ENCODE measurements at places on chromosomes 7 and 10.

- DNase-seq: no peak
Observed at GRCh38 chr10:44047361-44047760, 337.5 kb downstream of the CXCL12 start.

GRCh38 chr10:99880080-99880835 is 97.8 kb downstream of the ABCC2 start:
- DNase-seq: no peak

DNA sequence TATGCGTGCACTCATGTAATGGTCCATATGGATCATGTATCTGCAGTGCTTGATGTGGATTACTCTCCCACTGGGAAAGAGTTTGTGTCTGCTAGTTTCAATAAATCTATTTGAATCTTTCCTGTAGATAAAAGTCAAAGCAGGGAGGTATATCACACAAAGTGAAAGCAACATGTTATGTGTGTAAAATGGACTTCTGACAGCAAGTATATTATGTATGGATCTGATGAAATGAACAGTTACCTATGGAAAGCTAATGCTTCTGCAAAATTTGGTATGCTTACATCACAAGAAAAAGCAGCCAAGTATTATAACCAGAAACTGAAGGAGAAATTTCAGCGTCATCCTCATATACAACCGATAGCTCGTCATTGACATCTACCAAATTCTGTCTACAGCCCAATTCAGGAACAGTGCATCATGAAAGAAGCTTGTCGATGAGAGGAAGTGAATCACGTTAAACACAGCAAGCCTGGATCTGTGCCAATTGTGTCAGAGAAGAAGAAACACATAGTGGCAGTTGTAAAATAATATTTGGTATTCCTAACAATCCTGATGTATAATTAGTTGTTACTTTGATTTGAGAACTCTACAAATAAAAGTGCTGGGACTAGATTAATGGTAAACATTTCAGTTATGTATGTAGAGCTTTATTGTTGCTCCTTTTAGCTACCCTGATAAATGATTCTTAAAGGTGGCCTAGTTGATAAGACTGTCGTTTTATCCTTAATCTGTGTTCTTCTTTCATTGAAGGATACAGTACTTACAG is 14.2 kb upstream of the SYPL1 start:
- no peak for DNase-seq

GRCh38 chr7:25754333-25754732 is 397.7 kb upstream of the NFE2L3 start:
- DNase-seq: no peak

DNA sequence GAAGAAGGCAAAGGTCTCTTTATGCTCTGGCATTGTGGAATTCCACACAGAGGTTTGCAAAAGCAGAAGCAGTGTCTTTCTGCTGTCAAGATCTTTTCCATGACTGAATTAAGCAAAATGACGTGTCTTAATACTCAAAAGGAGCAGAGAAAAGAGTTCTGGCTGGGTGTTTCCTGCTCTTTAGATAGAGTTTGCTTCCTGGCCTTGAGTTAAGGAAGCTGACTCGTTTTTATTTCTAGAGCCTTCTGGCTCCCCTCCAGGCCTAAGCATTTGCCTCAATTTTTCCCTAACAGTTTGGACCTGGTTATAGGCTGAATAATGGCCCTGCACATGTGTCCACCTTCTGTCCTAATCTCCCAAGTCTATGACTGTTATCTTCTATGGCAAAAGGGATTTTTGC is 21.6 kb downstream of the TAS2R41 start:
- DNase-seq: no peak

GRCh38 chr7:6128205-6128604 is 97.0 kb downstream of the ANKRD61 start:
- DNase-seq: no peak

DNA sequence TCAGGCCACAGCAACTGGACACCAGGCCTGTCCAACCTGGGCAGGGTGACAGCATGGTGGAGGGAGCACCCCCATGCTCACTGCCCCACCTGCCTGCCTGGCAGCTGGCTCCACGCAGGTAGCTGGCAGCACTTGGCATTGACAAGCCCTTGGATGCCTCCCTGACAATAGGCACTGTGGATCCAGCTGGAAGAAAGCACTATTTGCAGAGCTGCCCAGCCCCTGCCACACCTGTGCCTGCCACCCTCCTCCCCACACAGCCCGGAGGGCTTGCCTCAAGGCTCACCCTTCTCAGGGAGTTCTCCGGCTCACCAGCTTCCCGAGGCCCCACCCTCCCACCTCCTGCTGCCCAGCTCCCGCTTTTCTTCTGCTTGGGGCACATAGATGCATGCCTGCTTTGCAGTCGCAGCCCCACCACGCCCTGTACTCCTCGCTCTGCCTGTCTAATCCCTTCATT is 160.1 kb downstream of the NEURL1 start:
- DNase-seq: no peak

GRCh38 chr7:147014286-147014955 is 897.8 kb downstream of the CNTNAP2 start:
- DNase-seq: no peak

DNA sequence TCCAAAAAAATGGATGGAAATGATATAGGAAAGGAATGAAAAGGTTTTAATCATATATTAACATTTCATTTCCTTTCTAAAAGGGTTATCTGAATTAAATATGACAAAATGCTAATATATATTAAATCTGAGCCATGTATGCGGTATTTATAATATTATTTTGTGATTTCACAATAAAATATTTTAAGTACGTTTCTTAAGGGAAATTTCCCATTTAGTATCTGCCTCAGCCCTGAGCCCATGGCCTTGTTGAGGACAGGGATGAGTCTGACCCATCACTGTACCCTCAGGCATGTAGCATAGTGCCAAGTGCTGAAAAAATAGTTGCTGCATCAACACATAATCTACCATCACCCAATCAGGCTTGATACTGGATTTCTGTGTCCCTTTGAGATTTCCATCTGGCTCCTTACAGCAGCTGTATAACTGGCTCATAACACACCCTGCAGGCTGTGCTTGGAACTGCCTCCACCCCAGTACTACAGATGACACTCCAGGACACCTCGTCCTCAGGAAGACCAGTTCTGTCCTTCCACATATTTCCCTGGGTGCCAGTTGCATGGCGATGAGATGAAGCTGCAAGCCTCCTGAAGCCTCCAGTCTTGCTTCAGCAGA is 59.4 kb upstream of the ASAH2 start:
- peak; percentile 6 for DNase-seq

- no peak for DNase-seq
Observed at GRCh38 chr7:24129597-24129996, 154.4 kb upstream of the NPY start.

- no peak for DNase-seq
Observed at GRCh38 chr7:113404245-113404644, 285.9 kb upstream of the SMIM30 start.

DNA sequence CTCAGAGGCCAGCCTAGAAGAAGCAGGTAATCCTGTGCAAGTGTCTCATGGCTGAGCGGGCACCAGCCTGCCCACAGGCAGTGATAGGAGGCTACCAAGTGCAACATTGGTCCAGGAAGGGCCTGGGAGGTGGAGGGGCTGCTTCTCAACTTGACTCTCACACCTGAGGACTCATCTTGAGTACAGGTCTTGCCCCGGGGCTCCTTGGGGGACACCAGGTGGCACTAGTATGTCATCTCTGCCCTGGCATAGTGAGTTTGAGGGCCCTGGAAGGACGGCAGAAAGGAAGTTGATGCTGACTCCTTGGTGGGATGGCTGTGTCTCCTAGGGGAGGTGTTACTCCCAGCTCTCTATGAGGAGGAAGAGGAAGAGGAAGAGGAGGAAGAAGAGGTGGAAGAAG is 2.3 kb downstream of the CCDC136 start:
- DNase-seq: no peak

DNA sequence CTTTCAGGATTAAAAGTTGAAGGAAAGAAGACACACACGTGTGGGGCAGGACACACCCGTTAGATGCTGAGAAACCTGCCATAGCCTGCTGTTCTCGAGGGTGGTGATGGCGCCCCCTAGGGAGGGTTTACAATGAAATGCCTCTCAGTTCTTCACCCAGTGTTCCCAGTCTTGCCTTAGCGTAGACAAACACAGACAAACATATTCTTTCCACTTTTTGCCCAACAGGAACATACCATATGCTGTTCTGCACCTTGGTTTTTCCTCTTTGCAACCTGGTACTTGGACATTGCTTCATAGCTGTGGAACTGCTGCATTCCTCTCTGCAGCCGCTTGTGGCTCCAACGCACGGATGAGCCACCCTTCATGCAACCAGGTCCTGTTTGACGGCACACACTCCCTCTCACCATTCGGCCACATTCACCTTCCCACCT is 23.3 kb upstream of the HSPA12A start:
- DNase-seq: no peak

- no peak for DNase-seq
Observed at GRCh38 chr7:36276428-36277248, 113.0 kb upstream of the ANLN start.

DNA sequence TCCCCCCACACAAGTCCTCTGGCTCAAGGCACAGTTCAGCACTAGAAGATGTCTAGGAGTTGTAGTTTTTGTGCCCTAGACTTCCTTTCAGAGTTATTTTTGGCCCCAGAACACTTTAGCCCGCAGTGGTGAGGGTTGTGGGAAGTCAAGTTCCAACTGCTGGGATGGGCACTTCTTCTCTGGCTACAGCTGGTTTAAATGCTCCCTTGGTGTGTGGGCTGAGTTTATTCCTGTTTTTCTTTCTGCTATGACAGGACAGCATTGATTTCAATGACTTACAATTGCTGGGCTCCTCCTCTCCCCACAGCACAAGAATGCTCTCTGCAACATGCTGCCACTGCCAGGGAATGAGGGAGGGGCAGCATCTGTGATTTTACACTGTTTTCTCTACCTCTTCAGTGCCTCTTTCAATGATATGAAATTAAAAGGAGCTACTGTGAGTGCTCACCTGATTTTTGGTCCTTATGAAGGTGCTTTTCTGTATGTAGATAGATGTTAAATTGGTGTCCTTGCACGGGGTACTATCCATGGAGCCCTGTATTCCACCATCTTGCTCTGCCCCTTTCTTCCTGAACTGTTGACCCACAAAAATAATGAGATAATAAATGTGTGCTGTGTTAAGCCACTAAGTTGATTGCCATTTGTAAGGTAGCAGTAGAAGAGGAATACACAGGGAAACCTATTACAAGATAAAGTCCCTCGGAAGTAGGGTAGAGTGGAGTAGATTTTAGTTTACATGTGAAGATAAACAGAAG is 56.3 kb downstream of the SLC13A1 start:
- no peak for DNase-seq

GRCh38 chr10:117553142-117553814 is 10.7 kb downstream of the EMX2 start:
- no peak for DNase-seq

- DNase-seq: no peak
Observed at GRCh38 chr7:130272381-130273080, 5.9 kb downstream of the CPA2 start.

DNA sequence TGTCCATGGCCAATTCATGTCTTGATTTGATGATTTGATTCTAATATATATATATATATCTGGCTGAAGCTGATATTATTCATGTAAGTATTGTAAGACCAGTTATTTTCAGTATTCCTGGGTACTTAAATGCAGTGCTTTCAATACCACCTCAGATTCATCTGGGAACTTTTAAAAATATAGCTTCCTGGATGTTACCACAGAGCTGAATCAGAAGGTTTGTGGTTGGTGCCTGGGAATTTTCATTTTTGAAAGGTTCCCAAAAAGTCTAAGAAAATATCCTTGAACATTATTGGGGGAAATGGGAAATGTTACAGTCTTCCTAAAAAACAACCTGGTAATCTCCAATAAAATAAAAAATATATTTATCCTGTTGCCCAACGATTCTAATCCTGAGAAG is 10.7 kb upstream of the PPP3CB start:
- no peak for DNase-seq

GRCh38 chr7:27546610-27547009 is 116.1 kb downstream of the HIBADH start:
- no peak for DNase-seq

- DNase-seq: no peak
Observed at GRCh38 chr7:20301311-20301939, 29.3 kb upstream of the ITGB8 start.

DNA sequence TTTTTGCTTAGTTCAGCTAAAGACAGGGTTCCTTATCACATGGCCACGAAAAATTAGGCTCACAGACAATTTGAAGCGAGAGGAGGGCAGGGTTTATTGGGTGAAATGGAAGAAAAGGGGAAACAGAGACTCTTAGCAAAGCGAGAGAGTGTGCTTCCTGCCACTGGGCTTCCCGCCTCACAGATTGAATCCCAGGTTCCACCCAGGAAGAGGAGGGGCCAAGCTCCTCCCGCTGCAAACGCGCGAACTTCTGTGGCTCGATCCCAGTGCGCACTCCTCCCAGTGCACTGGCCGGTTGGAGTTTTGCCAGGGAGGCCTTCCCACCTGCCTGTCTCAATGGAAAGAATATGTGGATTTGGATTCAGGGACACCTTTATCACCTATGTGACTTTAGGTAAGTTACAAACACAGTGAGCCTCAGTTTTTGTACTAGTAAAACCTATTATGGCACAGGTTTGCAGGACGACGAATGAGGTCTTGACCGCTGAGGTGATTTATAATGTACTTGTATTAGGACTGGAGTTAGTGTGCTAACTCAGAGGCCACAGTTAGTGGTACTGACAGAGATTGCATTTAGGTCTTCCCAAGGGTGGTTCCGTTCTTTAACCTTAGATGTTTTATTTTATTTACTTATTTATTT is 48.5 kb upstream of the SP8 start:
- DNase-seq: no peak

- no peak for DNase-seq
Observed at GRCh38 chr7:22700559-22701002, 26.4 kb upstream of the IL6 start.

Data from T-helper 2 cell (primary cell).